ENCODE measurements at places on chromosomes 5 and 9. TPM values are rescaled to one million over a fixed set of nuclear protein-coding genes. Genes with fewer than 3 reads are reported as not detected.

DNA sequence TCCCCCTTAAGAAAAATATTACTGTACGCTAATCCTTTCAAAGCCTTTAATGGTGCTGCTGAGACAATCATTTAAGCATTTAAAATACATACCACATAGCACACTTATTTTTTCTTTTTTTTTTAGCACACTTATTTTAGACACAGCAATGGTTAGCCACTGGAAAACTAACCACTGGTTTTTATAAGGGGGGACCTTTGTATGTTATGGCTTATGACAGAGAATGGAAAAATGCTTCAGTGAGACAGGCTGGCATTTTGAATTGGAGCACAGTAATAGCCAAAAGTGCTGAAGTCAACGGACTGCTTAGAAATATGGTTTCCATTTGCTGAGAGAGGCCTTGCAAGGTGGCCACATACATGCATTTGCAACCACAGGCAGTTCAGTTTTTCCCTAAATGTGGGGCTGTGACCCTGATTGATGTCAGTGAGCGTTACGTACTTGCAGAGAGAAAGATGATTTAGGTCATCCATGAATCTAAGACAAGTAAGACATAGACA lies 28.5 kb downstream of the AOPEP start:
- no peak for DNase-seq

GRCh38 chr9:78821126-78821822 lies 524.3 kb downstream of the PSAT1 start:
- no peak for DNase-seq

DNA sequence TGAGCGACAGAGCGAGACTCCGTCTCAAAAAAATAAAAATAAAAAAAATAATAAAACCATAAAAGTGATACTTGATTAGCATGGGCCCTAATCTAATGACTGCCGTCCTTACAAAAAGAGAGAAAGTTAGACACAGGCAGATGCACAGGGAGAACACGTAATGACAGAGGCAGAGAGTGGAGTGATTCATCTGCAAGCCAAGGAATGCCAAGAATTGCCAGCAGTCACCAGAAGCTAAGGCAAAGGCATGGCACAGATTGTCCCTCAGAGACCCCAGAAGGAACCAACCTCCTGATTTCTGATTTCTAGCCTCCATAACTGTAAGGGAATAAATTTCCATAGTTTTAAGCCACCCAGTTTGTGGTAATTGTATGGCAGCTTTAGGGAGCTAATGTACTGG lies 79.6 kb upstream of the FREM1 start:
- DNase-seq, result no peak

GRCh38 chr5:57335092-57335660 lies 147.4 kb downstream of the ACTBL2 start:
- no peak for DNase-seq

DNA sequence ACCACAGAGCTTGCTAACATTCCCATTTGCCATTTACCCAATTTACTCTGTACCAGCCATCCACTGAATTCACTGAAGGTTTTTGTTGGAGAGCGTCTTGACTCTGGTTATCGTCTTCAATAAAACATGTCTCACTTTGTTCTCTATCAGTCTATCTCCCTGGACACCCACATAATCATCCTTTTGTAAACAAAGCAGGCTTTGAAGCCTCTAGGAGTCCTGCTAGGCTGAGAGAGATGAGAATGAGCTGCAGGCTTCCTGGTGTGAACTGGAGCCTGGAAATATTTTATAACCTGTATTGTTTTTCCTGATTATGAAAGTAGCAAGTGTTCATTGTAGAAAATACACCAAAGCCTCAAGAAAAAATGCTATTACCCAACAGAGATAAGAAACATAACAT lies 140.6 kb upstream of the ZNF366 start:
- no peak for DNase-seq

GRCh38 chr9:32431940-32432555 lies 47.6 kb downstream of the ACO1 start:
- no peak for DNase-seq

DNA sequence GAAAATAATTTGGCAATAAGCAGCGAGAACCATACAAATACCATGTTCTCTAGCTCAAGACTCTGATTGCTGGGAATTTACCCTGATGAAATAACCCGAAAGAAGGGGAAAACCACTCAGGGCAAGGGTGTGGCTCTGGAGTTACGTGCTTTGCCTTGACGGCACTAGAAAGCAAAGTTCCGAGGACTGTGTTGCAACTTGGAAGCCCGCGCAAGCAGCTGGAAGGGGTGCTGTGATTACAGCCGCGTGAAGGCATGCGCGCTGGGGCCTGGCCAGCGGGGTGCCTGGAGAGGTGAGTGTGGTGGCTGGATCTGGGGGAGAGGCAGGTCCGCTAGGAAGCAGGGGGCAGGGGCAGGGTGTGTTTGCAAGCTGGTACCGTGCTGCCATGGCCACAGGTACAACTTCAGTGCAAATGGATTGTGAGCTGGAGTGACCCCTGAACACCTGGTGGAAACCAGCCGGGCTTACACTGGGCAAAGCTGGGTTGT lies 52.6 kb upstream of the CNOT6 start:
- no peak for DNase-seq

Gene ERCC8
- 14.8 TPM for total RNA-seq

Measured in chondrocyte (in vitro differentiated cells).